Femur (tissue), 1 donor: ENCODE measurements at places on chromosomes 5 and 9.

DNA sequence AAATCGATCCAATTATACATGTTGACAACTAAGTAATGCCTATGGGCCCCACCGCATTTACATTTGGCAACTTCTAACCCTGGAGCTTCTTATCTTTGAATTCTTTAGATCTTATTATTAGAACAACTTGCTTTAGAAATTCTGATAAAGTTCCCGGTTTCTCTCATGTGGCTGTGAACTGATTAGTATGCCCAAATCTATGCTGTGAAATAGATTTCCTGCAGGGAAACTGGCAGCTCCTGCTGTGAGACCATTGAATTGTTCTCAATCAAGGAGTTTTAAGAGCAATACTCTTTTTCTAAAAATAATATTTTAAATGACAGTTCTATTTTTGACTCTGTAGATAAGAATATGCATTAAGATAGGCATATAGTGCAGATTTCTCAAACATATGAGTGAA lies 177.5 kb downstream of the GABRB2 start:
- no peak for DNase-seq

- peak; percentile 92 for DNase-seq
These were observed 18.0 kb downstream of the ATOX1 start for GRCh38 chr5:151740336-151740942.

GRCh38 chr5:42806701-42807262 lies 4.9 kb downstream of the SELENOP start:
- no peak for DNase-seq

- no peak for DNase-seq
These were observed 114.0 kb downstream of the CDC42SE2 start for GRCh38 chr5:131377785-131378325.
